ENCODE measurements at places on chromosomes 16 and 17. TPM values are rescaled to one million over a fixed set of nuclear protein-coding genes. Genes with fewer than 3 reads are reported as not detected.
A peak's percentile ranks its signal among the peaks of the same experiment; 100 is the strongest.

Gene TEX19
- 0.04 TPM for polyA plus RNA-seq

Gene ZSCAN10
- polyA plus RNA-seq, result not detected

DNA sequence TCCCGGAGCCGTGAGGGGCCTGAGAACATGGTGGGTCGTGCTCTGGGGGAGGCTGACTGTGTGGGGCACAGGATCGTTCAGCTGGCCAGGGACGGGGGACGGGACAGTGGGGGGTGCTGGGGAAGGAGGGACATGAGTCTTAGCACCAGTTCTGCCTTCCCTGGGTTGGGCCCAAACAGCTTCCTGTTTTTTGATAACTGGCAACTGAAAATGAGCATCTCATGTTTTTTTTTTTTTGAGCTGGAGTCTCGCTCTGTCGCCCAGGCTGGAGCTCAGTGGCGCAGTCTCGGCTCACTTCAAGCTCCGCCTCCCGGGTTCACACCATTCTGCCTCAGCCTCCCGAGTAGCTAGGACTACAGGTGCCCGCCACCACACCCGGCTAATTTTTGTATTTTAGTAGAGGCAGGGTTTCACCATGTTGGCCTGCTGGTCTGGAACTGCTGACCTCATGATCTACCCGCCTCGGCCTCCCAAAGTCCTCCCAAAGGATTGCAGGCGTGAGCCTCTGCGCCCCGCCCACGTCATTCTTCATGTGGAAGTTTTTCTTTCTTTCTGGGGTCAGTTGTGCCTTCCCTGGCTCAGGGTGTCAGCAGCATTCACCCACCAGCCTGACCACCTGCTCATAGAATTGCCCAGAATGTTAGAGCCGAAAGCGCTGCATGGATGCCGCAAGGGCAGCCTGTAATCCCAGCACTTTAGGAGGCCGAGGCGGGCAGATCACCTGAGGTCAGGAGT lies 6.4 kb downstream of the ASPSCR1 start:
- no peak for DNase-seq

DNA sequence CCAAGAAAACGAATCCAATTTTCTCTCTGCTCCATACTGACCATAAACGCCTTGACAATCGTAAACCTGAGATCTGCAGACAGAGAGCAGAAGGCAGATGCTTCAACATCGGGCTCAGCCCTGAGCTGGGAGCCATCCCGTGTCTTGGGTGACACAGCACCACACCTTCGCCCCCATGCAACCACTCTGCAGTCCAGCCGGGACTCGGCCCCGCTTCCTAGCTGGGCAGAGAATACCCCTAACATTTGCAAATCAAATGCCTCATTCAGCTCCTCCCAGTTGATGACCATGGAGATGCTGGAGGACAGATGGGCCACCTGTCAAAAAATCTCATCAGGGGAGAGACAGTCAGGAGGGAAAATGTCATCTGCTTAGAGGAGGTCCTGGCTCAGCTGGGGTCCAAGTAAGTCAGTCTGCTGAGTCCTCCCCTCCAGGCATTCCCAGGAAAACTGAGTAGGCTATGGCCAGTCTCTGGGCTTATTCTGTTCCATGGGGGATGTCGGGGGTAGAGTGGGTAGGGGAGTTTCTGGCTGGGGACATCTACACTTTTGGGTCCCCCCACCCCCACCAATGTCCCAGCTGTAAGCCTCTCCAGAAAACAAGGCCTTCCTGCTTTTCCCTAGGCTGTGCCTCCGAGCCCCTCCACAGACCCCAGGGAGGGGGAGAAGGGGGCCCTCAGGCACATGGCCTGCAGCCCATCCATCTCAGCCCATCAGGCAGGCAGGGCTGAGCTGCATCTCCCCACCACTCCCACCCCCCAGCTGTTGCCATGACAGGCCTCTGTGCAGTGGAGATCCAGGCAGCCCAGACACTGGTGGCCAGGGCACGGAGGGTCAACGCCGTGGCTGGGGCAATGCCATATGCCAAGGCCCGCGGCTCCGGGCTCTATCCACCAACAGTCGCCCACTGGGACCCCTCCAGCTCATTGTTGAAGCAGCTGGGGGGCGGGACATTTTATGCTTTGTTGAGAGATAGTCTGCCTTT lies 158.6 kb downstream of the AXIN2 start:
- no peak for DNase-seq

Gene ST6GALNAC2
- polyA plus RNA-seq, result 0.36 TPM

Gene PABPN1L
- not detected for polyA plus RNA-seq

- no peak for DNase-seq
These were observed 11.5 kb downstream of the HAPSTR1 start for GRCh38 chr16:9102943-9103342.

Gene CRHR1
- not detected for polyA plus RNA-seq

DNA sequence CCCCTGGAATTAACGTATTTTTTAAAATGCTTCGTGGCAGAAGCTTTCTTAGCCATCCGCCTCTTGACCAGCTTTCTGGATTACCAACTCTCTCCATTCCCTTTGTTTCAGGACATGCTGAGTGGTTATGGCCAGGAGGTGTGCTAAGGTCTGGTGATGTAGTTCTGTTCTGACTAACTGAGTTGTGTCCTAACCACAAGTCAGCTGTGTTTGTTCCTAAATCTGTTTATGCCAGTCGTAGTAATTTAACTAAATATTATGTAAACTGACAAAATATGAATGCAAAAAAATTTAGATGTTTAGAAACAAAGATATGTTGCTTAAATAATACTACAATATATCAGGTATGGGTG lies 61.6 kb downstream of the MRTFB start:
- DNase-seq, result peak; percentile 4

GRCh38 chr16:75443298-75443697 lies 10.0 kb upstream of the CFDP1 start:
- DNase-seq, result no peak

Gene DNAI2
- polyA plus RNA-seq, result not detected

Gene METTL26
- 58.3 TPM for polyA plus RNA-seq

- DNase-seq, result no peak
These were observed 4.5 kb upstream of the CACNG5 start for GRCh38 chr17:66830451-66830850.

Gene ABCA10
- 0.58 TPM for polyA plus RNA-seq

GRCh38 chr17:74759243-74759801 lies 10.9 kb downstream of the NHERF1 start:
- DNase-seq, result no peak

Gene RRAD
- 2.7 TPM for polyA plus RNA-seq

Gene SLC6A2
- polyA plus RNA-seq, result not detected

Gene SLC25A39
- polyA plus RNA-seq, result 43.4 TPM

DNA sequence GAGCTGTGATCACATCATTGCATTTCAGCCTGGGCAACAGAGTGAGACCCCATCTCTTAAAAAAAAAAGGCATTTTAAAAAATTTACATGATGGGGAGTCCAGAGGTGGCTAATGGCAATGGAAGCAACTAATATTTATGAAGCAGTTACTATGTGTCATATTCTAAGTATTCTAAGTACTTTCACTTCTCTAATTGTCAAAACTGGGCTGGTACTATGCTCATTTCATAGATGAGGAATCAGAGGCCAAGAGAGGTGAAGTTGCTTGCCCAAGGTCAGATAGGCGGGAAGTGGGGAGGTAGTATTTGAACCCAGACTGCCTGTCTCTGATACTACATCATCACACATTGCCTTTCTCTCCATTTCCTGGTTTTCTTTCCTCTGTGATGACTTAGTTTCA lies 50.7 kb downstream of the SLC5A11 start:
- no peak for DNase-seq

Gene HEATR9
- not detected for polyA plus RNA-seq

Gene FNDC8
- polyA plus RNA-seq, result not detected

Gene CHST4
- polyA plus RNA-seq, result not detected

Gene FSCN2
- 0.26 TPM for polyA plus RNA-seq

Gene CASKIN1
- polyA plus RNA-seq, result 0.02 TPM

- no peak for DNase-seq
These were observed 781 bp downstream of the ARHGDIA start for GRCh38 chr17:81870131-81870980.

Gene PARD6A
- polyA plus RNA-seq, result 0.53 TPM

DNA sequence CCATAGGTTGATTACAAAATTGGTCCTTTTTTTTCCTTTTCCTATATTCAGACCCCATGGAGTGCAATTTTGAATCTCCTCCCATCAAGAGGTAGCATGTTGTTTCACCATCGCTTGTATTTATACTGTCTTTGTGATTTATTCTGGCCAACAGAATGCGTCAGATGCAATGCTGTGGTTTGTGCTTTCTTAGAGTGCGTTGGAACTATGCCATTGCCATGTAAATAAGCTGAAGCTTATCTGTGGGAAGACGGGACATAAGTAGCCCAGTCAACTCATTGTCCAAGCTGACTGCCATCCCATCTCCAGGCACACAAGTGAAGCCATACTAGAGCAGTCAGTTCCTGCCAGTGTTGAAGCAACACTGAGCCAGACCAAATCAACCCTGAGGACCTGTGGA lies 1339.3 kb upstream of the GOT2 start:
- DNase-seq, result no peak

DNA sequence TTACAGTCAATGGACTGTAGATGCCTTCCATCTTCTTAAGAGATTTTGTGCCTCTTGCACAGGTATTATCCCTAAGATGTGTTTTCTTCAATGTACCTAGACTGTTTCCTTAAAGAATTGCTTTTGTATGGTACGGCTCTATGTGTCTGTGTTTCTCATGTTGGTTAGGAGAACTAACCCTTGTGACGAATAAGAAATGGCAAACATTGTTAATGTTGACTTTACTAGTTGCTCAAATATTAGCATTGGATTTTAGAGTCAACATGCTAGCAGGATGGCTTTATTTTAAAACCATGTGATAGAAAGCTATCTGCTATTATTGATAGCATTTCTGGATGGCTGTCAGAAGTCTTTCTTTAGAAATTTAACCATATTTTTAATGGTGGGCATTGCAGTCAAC lies 34.5 kb downstream of the WWOX start:
- no peak for DNase-seq

DNA sequence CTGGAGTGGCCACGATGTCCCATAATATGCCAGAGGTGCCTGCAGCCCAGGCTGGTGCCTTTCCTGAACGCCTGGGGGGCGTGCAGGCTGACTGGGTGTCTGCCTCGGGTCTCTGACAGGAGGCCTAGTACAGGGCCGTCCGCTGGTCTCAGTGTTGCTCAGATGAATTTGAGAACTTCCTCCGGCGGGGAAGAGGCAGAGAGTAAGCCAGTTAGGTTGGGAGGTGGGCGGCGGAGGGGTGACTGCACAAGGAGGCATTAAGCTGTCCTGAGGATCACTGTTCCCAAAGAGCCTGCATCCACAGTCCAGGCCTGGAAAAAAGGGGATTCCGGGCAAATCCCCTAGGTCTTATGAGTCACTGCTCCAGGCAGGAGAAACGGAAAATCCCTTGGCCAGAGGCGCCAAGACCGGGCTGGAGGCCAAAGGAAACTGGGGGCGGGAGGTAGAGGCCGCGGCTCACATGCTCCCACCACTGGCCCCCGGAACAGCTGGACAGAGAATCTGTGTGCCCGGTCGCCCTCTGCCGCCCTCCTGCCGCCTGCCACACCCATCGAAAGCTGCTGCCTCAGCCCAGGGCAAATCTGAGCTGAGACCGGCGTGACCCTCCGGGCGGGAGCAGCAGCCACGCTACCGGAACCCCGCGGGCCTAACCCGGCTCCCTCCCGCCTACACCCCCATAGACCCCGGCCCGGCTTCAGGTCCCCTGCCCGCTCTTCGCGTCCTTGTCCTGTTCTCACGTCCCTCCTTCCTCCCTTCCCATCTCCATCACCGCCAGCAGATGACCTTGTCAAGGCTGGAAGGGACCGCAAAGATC lies 1.2 kb downstream of the TRIM47 start:
- peak; percentile 81 for DNase-seq

GRCh38 chr17:20189302-20189701 lies 180.1 kb downstream of the SPECC1 start:
- DNase-seq, result no peak

- DNase-seq, result no peak
These were observed 194.6 kb upstream of the SDK2 start for GRCh38 chr17:73838815-73839214.

DNA sequence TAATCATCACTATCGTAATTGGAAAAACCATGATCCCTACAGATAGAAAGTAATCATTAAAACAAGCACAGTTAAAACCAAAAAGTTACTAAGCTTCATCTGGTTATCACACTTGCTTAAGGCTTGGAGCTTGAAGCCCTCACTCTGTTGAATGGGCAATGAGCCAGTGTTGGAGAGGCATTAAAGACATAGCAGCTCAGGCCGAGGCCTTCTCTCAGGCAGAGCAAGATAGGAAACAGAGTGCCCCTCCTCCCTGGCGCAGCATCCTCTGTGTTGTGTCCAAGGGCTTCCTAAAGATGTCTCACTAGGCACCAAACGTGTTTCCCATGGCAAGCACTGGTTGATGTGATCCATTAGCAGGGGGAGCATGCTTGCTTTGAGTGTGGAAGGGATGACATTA lies 34.9 kb upstream of the LGALS9 start:
- no peak for DNase-seq

- DNase-seq, result no peak
These were observed 5.4 kb downstream of the FASN start for GRCh38 chr17:82092628-82092994.

Gene SP6
- polyA plus RNA-seq, result 0.04 TPM
